Hematopoietic multipotent progenitor cell (in vitro differentiated cells): ENCODE measurements at places on chromosomes 13 and 19. TPM values are rescaled to one million over a fixed set of nuclear protein-coding genes. Genes with fewer than 3 reads are reported as not detected.

DNA sequence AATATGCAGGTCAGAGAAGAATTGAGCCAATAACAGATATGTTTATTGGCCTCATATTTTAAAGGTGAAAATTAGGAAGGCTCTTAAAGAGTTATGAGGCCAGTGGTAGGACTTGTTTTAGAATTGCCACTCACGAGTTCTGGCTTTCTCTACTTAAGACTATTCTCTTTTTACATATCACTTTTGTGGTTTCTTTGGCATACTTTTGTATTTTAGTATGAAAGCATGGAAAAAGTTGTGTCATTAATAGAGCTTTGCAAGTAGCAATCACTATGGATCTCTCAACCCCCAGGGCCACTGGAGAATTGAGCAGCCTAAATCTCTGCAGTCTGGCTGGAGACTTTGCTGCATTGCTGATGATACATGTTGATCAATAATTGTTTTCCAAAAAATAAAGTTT lies 64.6 kb upstream of the SOX21 start:
- DNase-seq: no peak

- DNase-seq: no peak
Measured at GRCh38 chr13:24888291-24888931, 124.4 kb downstream of the RNF17 start.

DNA sequence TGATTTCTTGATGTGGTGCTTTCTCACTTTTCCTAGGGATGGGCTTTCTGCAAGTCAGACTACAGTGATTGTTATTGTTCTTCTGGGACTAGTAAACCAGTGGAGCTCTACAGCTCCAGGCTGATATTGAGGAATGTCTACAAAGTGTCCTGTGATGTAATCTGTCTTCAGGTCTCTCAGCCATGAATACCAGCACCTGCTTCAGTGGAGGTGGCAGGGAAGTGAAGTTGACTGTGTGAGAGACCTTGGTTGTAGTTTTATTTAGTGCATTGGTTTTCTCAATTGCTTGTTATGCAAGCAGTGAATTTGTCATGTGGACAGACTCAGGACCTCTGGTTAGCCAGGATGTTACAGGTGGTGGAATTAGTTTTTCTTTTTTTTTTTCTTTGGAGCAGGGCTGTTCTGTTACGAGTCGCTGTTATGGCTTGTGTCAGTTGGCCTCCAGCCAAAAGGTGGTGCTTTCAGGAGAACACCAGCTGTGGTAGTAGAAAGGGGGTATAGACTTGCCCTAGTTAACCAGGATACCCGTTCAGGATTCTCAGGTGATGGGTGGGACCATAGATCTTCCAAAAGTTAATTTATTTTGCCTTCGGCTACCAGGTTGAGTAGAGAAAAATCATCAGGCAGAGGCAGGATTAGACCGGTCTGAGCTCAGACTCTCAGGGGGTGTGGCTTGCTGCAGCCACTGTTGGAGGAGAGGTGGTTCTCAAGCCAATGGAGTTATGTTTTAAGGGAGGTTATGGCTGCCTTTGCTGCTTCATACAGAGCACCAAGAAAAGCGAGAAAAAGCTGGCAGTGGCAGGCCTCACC lies 11.9 kb upstream of the ZNF675 start:
- no peak for DNase-seq

DNA sequence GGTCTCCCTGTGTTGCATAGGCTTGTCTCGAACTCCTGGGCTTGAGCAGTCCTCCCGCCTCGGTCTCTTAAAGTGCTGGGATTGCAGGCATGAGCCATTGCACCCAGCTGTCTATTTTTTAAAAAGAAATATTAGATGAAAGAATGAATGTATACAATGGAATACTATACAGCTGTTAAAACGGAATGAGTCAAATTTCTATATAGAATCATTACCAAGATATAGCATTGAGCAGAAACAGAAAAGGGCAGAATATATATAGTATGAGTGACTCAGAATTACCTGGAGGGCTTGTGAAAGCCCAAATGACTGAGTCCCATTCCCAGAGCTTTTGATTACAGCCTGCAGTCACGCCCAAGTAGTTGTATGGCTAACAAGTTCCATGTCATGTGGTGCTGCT lies 4.4 kb downstream of the DACT3 start:
- no peak for DNase-seq

DNA sequence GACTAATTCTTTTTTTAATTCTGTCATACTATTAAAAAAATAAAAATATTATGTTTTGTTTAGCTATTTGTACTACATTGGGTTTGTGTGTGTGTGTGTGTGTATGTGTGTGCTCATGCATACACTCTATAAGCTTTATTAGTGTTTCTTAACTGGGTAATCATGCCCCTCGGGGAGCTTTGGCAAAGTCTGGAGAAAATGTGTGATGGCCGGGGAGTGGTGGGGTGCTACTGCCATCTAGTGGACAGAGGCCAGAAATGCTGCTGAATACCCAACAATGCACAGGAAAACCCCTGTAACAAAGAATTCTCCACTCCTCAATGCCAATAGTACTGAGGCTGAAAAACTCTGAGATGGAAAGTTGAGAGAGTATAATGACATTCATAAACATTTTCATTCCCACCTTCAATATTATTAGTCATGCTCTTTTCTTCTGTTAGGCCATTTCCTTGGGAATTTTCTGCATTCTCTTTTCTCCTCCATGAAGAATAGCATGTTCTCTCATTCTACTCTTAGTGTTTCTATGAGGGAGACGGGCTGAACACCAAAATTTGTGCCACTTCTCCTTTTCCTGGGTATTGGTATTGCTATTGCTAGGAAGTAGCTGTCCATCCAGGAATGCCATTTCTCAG lies 157.3 kb downstream of the DNAJC3 start:
- peak; percentile 88 for DNase-seq

SPRY2 gene
- total RNA-seq: 17.0 TPM

DPF1 gene
- total RNA-seq: 6.5 TPM

CBARP gene
- 0.27 TPM for total RNA-seq

DNA sequence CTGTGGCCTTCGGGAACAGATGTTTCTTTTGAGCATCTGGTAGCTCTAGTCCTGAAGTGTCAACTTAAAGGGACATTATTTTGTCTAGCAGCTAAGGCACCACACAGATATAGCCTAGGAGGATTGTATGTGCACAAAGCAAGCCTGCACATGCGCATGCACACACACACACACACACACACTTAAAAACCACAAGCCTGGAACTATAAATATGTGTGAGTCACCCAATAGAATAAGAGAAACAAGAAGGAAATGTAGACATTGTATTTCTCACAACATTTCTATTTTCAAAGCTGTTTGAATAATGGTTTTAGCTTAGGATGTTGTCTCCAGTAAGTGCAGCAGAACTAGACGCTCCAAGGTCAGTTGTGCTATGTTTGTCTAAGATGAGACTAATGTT lies 516.5 kb downstream of the SUCLA2 start:
- DNase-seq: no peak

- no peak for DNase-seq
Measured at GRCh38 chr19:38944981-38945506, 14.3 kb downstream of the MRPS12 start.

DNA sequence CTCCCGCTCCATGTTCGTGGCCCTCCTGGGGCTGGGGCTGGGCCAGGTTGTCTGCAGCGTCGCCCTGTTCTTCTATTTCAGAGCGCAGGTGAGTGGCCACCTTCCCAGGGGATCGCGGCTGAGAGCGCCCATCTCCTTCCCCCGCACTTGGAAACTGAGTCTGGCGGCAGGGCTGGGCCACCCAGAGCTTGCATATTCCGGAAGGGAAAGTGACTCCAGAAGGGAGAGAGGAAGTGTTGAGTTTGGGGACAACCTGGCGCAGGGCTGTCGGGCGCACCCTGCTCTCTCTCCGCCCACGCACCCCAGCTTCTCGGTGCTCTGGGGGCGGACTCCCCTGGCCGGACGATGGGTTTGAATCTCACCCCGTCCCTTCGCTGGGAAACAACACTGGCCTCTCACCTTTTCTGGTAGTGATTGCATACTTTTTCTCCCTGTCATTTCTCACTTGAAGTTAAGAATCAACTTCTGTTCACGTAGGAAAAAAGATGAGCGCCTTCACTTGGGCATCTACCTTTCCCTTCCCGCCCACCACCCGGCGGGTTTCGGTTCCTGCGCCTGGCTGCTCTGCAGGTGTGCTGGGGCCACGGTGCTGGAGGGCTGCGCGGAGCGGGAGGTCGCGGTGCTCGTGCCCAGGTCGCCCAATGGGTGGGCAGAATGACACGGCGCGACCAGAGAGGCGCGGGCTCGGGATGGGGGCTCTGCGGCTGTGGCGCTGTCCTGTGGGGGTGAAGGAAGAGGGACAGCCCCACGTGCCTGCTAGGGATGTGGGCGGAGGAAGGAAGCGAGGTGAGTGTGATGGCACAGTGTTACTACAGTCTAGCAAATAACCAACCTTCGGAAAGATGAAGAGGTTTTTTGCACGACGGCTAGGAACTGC lies 721 bp downstream of the TNFSF11 start:
- DNase-seq: peak; percentile 18

GRCh38 chr13:25887962-25888655 lies 163.7 kb downstream of the SHISA2 start:
- DNase-seq: no peak

DNA sequence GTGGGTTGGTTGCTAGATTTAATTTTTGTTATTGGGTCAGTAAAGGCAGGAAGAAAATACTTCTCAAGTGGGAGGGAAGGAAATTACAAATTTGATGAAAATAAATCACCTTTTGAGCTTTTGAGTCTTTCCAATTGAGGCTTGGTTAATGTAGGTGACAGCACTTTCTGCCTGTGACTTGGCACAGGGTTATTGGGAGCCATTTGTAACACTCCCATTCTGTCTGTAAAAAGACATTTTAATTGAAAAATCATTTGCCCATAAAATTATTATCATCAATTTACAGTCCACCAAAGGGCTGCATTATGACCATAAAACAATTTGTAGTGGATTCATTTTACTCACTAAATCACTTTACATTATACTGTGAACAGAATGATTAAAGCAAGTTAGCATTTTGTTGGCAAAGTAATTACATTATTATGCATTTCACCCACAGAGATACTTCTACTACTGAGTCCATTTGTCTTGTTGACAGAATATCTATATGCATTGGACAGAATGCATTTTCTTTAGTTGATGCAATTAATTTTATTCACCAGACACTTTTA lies 974.6 kb downstream of the UQCRFS1 start:
- no peak for DNase-seq

PEX11G gene
- total RNA-seq: 4.8 TPM

DNA sequence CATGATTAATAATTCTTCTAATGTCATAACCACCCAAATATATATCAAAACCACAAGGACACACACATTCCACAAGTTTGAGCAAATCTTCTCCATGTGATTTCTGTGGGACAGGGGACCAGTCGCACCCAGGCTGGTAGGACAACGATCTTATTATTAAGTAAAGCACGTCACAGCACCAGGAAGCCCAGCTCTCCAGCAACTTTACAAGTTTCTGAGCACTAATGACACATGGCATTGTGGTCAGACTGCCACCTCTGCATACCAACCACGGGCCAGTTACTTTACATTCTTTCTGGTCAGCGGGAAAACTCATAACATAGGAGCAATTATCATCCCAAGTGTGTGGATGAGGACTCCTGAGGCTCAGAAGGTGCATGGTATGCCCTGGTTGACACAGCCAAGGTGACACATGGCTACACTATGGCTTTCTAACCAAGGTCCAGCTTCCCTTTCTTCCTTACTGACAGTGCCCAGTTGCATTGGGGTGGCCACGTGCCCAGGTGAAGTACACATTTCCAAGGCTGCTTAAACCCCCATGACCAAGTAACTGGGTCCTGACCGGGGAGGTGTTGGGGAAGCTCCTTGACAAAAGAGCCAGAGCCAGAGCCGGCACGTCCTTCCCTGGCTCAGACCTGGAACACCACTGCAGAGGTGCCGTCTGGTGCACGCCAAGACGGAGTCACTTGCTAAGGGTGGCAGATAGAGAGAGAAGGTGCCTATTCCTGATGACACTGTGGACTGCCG lies 27.4 kb downstream of the LATS2 start:
- no peak for DNase-seq

CDX2 gene
- not detected for total RNA-seq

RDH8 gene
- not detected for total RNA-seq

DNA sequence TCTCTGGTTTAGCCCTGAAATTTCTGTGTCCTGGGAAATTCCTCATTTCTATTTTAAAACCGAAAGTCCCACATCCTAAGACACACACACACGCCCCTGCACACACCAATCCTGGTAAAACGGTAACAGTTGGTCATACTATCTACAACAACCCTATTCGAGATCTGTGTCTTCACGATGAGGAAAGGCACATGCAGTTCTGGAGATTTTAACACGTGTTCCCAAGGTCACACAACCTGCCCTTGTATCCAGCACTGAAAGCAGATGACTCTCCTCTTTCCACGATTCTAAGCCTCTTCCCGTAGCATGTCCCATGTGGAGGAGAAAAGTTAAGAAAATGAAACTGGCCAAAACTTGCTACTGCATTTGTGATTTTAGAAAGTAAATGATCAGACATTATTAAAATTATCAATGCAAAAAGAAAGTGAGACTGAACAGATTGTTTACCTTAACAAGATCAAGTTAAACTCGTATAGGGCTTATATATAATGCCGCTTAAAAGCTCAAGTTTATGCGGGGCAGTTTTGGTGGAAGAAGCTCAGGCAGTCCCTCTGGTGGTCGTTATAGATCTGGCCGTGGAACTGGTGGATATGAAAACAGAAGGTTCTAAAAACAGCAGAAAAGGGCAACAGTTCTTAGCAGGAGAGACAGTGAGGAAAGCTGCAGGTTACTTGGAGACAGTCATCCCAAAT lies 32.7 kb downstream of the VSTM1 start:
- DNase-seq: peak; percentile 59

- no peak for DNase-seq
Measured at GRCh38 chr13:50015258-50015657, at the start of gene KCNRG. Gene KCNRG, plus strand, starts transcription at chr13:50015444. Its CDS starts 50 bp downstream, at chr13:50015494.

GRCh38 chr13:34164582-34164981 lies 346.6 kb downstream of the RFC3 start:
- DNase-seq: no peak

RXFP2 gene
- total RNA-seq: not detected

TMEM238 gene
- 2.7 TPM for total RNA-seq
